ENCODE measurements at places on chromosomes 5 and 9.

GRCh38 chr5:42502613-42503470 is 79.6 kb downstream of the GHR start:
- no peak for DNase-seq

GRCh38 chr5:130710596-130710995 is 454.5 kb downstream of the HINT1 start:
- no peak for DNase-seq

DNA sequence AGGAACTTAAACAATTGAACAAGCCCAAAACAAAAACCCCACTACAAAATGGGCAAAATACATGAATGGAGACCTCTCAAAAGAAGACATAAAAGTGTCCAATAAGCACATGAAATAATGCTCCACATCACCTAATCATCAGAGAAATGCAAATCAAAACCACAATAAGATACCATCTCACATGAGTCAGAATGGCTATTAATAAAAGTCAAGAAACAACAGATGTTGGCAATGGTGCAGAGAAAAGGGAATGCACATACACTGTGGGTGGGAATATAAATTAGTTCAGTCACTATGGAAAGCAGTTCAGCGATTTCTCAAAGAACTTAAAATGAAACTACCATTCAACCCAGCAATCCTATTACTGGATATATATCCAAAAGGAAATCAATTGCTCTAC is 337.4 kb upstream of the GRIA1 start:
- DNase-seq = no peak

GRCh38 chr5:80919678-80920196 is 40.4 kb upstream of the RASGRF2 start:
- DNase-seq = no peak

GRCh38 chr9:23850242-23850689 is 24.2 kb upstream of the ELAVL2 start:
- no peak for DNase-seq

DNA sequence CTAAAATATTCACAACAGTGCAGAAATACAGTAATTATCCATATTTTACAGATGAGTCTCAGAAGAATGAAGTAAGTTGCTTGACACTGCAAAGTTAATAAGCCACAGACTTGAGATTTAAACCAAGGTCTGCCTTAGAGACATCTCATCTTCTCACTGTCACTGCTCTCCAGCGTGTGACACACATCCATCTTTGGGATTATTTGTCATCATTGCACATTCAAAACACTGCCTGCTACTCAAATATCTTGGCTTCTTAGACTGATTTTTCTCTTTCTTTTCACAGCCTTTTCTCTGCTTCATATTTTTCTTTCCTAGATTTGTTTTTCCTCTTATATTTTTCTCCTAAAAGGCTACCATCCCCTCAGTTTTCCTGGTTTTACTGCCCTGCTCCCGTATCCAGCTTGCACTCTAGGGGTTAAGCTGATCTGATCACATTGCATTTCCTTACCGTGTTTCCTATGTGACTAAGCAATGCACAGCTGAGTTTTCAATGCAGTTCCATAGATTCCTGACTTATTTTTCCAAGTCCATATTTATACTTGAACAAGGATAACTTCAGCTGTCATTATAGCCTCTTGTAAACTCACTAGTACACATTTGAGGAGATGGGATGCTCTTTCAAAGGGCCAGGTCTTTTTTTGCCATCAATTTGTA is 353.0 kb downstream of the PLK2 start:
- DNase-seq = no peak

DNA sequence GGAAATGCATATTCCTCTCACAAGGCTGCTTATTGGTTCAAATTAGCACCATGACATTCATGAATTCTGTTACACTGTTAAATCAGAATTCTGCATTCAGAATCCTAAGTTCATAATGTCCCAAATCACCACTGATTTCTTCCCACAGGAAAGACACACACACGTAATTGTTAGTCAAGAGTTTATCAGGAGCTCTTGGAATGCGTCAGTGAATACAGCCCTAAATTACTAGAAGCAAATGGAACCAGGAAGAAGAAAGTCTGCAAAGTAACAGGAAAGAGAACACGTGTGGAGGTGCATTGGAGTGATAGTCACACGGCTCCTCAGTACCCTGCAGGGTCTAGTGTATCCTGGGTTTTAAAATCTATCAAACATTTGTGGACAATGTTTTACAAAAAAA is 110.2 kb downstream of the ANXA2R start:
- no peak for DNase-seq

DNA sequence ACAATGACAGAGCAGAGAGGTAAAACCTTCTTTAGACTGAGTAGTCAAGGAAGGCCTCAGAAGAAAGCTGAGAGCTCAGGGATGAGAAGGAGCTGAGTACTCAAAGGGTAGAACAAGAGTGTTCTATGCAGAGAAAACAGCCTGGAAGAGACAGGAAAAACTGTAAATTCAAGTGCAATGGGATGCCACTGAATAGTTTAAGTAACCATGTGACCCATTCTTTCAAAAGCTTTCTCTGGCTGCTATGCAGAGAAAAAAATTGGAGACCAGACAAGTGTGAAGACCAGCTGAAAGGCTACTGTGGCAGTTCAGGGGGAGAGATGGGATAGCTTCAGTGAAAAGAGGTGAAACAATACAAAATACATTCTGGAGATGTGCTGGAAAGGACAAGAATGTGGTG is 61.3 kb upstream of the RNF38 start:
- no peak for DNase-seq

DNA sequence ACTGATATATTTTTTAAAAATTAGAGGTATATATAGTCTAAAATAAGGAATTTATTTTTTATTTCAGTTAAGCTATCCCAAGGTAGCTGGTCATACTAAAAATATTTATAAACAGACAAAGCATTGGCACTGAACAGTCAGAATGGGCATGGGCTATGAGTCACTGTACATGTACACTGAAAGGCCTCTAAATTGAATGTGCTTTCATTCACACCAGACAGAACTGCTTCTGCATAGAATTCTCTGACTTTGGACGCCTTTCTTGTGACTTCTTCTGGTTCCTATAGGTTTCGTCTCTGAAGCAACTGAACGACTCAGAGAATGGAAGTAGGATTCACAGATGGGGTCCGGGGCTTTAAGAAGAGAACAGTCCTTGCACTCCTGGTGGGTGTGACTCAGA is 394.8 kb upstream of the MEF2C start:
- DNase-seq = no peak

DNA sequence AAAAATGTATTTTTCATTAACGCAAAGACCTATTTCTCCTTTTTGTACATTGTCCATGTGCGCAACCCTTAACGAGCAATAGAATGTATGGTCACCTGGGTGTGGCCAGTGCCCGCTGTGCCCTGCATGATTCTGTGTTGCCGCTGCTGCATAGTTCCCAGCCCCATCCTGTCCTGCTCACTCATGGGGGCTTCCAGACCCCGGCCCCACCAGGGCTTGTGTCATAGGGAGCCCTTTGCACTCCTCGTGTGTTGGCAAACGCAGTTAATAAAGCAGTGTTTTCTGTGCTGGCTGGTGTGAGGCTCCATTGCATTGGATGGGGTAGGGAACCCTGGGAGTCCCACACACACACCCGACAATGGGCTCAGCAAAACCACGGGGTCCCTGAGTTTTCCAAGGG is 49.7 kb downstream of the SAR1B start:
- DNase-seq = no peak

- no peak for DNase-seq
Observed at GRCh38 chr9:127139775-127140174, 17.3 kb upstream of the ANGPTL2 start.

GRCh38 chr9:95230046-95230445 is 87.5 kb downstream of the FANCC start:
- no peak for DNase-seq
